ENCODE measurements at places on chromosomes 5 and 9.

- no peak for DNase-seq
Observed at GRCh38 chr9:135965124-135965756, 4.1 kb upstream of the UBAC1 start.

- DNase-seq = no peak
Observed at GRCh38 chr9:113155911-113156588, 5.2 kb downstream of the SLC31A2 start.

DNA sequence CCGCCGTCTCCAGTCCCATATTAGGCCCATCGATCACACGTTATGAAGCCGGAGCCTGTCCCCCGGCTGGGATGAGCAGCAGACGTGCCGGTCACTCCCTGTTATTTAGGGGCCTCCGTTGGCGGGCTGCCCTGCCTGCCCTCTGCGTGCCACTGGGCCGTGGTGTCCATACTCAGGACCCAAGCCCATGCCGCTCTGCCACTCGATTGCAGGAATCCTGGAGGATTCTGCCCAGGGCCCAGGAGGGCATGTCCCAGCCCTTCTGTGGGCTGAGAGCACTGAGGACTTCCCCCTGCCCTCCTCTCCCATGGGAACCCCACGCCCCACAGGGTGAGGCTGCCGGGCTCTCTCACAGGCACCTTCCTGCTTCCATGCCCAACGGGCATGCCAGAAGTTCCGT lies 19.6 kb upstream of the LAMC3 start:
- DNase-seq = no peak

GRCh38 chr9:36102742-36103495 lies 33.6 kb upstream of the GLIPR2 start:
- DNase-seq = peak; percentile 79

Measured in brain microvascular endothelial cell (primary cell).